Stimulated activated CD4-positive, alpha-beta T cell treated with anti-CD3 and anti-CD28 coated beads, Interleukin-15, amount 100 ng/mL, for 1 hour (primary cell): ENCODE measurements at places on chromosomes 16 and 17.

DNA sequence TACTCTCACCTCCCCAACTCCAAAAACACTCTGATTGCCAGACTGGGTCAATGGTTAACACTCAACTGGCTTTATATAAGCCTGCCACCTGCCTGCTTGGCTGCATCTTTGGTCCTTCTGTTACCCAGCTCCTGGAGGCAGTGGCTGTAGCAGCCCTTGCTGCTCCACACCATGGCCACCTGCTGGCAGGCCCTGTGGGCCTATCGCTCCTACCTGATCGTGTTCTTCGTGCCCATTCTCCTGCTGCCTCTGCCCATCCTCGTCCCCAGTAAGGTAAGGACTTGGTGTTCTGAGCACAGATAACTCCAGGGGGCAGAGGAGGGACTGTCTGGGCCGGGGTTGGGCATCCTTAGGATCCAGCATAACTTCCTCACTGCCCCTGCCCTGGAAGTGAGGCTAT is at the start of gene SLC13A2:
SLC13A2 (plus strand) TSS at position 103 of the 400 bp plus-strand sequence; CDS start at position 172, 69 bp downstream.
- no peak for DNase-seq

- no peak for DNase-seq
Measured at GRCh38 chr17:3029213-3029913, 34.0 kb downstream of the OR1D5 start.

GRCh38 chr16:67460168-67460567 is 20.8 kb downstream of the ATP6V0D1 start:
- DNase-seq, result no peak

DNA sequence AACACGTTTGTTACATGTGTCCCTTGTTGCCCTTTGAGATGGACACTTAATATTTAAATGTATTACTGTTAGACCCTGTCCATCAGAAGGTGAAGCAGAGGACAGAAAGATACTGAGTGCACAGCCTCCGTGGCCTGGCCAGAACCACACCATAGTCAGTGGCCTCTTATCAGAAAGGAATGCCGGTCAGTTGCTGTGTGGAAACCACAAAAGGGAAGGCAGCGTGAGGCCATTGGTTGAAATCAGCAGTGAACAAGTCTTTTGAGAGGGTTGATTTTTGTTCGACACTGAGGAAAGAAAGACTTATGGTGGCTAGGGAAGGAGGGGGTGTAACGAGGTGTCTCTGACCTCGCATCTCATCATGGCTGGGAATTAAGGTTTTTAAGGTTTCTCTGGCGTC is 85.4 kb upstream of the CLEC18A start:
- DNase-seq, result no peak

DNA sequence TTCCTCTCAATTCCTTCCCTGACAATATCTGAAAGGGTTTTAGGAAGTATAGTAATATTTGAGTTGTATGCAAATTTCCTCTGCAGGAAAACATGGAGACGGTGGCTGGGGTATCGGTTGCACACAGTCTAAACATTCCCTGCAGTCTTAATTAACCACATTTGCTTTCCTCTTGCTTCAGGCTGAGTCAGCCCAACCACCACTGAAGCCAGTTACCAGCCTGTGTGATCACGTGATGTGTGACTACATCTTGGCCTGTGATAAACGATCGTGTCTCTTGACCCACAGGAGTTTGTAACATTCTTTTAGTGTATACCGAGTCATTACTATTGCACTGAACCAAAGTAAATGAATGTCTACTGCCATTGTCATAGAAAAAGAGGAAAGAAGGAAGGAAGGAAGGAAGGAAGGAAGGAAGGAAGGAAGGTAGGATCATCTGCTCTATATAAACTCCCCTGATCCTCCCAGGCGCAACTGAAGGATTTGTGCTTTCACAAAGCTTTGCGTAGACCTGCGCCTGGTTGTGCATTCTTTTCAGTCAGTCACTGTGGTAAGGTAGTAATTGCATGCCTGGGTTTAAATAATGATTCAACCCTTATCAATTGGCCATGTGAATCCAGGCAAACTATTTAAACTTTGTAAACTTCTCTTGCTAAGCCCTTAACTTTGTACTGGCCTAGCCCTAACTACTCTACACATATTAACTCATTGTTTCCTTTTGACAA is 280.6 kb upstream of the SALL1 start:
- no peak for DNase-seq

DNA sequence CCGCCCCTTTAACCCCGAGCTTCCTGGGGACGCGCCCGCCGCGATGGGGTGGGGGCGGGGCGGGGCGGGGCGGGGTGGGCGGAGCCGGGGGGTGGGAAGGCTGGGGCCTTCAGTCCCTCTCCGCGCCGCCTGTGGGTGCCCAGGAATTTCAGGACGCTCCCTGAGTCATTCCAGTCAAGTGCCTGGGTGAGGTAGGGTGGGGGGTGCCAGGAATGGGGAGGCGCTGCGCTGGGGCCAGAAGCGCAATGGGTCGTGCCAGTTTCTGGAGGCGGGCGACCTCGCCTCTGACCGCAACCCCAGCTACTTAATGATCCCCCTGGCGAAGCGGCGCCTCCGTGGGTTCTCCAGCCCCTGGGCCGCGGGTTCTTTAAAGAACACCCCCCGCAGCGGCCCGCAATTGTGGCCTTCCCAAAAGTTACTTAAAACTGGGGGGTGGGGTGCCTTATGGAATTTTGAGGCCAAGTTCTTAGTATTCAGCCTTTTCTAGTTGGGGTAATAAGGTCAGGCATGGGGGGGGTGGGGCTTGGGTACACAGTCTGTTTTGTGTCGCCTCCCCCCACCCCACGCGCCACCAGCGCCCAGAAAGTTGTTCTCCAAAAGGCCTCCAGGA is 826 bp upstream of the GSE1 start:
- DNase-seq, result no peak

DNA sequence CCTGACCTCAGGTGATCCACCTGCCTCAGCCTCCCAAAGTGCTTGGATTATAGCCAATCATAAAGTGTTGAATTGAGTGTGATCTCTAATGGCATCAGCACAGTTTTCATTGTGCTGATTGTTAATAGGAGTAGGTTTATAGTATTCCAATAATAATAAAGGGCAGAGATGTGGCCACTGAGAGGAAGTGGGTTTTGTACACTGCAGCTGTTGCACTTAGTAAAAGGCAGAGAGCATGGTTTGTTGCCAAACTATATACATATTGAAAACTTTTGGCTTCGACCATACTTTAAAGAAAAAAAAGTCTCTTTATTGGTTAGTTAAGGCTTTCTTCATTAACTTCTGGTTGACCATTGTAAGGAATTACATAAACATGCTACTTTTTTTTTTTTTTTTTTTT is 185.9 kb downstream of the CDK5R1 start:
- no peak for DNase-seq

- DNase-seq, result no peak
Measured at GRCh38 chr17:64115043-64115698, 14.8 kb downstream of the ERN1 start.

- DNase-seq, result no peak
Measured at GRCh38 chr16:68972013-68972412, 128.7 kb downstream of the TANGO6 start.

DNA sequence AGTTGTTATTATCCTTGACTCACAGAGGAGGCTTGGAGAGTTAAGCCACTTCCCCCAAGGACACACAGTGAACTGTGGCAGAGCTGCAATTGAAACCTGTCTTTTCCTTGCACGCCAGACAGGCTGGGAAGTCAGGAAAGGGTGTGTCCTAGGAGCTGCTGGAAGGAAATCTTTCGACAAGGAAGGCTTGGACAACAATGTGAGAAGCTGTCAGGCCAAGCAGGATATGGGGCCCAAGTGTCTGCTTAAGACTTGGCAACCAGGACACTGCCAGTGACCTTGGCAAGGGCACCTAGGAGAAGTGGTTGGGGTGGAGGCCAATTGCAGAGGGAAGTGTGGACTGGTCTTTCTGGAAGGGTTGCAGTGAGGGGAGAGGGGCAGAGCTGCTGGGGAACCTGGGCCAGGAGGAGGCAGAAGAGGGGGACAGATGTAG is 2.1 kb upstream of the CAMKK1 start:
- DNase-seq, result no peak
